Uterus (tissue), 4 donors: ENCODE measurements at places on chromosomes 6 and 20. TPM values are rescaled to one million over a fixed set of nuclear protein-coding genes. Genes with fewer than 3 reads are reported as not detected.

- DNase-seq: no peak
Observed at GRCh38 chr6:31829633-31830283, 2.2 kb downstream of the HSPA1B start.

DNA sequence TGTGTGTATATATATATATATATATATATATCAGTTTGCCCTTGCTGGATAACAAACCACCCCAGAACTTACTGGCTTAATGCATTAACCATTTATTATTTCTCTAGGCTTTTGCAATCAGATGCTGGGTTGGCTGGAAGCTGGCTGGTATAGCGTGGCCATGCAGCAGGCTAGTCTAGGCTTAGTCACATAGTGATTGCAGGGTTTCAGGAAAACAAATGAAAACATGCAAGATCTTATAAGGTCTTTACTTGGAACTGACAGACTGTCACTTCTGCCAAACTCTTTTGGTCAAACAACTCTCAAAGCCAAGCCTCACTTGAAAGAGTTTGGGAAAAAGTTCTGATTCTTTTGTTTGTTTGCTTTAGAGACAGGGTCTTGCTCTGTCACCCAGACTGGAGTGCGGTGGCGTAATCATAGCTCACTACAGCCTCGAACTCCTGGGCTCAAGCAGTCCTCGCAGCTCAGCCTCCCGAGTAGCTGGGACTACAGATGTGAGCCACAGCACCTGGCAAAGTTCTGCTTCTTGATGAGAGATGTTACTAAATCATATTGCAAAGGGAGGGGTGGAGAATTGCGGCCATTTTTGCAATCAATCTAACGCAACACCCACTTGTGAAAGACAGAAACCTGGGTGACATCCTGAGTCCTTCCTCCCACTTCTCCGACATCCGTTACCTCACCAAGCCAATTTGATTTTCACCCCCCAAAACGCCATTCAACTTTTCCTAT lies 74.6 kb upstream of the RNF24 start:
- DNase-seq: no peak

DNA sequence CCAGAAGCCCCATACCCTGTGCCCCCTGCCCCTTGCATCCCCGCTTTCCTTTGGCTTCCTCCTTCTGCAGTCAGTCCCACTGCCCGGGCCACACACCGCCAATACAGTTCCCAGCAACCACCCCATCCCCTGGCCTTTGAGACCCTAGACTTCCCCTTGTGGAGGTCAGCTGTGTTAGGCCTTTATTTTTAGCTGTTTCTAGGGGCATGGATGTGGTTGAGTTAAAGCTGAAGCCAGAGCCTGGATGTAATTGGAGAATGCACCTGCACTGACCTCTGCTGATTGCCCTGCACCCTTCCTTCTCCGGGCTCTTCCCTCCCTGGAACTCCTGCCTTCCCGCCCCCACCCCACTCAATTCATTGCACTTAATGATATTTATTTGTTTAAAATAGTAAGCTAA lies 33.9 kb downstream of the LYRM2 start:
- DNase-seq: no peak

Gene TMEM244
- not detected for total RNA-seq

- DNase-seq: no peak
Observed at GRCh38 chr6:169783401-169783800, 32.0 kb downstream of the ERMARD start.

GRCh38 chr6:125038925-125039324 lies 76.7 kb downstream of the RNF217 start:
- DNase-seq: no peak

DNA sequence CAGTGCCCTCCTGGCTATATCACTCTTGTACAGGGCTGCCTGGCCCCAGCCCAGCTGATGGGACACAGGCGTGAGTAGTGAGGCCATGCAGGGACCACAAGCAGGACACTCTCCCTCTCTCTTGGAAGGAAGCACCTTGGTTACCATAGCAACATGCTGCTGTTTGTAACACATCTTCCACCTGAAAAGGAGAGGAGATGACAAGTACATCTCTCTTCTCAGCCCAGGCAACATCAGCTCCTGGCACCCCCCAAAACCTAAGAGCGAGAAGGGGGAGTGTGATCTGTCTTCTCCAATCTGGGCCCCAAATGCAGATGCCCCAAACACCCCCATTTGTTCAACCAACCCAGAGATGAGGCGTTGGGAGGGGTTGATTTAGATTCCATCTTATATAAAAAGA lies 49.9 kb downstream of the KCNB1 start:
- no peak for DNase-seq

DNA sequence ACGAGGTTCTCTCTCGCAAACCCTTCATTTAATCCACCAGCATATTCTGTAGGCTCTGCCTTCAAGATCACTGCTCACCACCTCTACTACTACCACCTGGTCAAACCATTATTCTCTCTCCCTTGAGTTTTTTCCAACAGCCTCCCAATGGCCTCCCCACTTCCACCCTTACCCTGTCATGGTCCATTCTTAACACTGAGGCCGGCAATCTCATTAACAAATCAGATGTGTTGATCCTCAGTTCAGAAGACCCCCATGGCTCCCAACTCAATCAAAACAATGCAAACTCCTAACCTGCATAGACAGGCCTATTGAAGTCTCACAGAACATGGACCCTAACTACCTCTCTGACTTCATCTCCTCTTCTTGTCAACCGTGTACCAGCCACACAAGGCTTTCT lies 2.2 kb downstream of the AURKA start:
- no peak for DNase-seq

GRCh38 chr20:20593447-20594170 lies 118.8 kb downstream of the RALGAPA2 start:
- DNase-seq: no peak

DNA sequence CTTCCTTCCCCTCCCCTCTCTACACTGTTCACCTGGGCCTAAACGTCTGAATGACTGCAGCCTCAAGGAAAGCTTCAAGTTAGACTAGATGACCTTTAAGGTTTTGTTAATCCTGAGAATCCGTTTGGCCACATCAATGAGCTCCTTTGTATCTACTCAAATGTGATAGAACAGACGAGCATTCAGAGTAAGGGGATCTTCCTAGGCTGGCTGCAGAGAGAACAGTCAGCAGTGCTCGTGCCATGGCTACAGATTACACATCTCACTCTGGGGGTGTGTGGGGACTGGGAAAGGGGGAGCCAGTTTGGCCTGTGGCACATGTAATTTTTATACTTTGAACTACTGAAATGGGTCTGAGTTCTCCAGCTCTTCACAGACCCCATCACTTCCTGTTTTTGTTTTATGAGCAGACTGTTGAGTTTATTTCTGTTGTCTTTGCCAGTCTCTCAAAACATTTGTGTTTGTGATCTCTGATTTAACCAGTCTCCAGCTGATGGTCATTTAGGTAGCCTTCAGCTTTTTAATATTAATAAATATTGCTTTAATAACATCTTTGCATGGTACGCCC lies 50.9 kb downstream of the KCNS1 start:
- DNase-seq: no peak

Gene ZFP57
- total RNA-seq: not detected

GRCh38 chr6:105428342-105428957 lies 25.6 kb upstream of the PREP start:
- DNase-seq: no peak
